ENCODE measurements at places on chromosomes 6 and 20.

DNA sequence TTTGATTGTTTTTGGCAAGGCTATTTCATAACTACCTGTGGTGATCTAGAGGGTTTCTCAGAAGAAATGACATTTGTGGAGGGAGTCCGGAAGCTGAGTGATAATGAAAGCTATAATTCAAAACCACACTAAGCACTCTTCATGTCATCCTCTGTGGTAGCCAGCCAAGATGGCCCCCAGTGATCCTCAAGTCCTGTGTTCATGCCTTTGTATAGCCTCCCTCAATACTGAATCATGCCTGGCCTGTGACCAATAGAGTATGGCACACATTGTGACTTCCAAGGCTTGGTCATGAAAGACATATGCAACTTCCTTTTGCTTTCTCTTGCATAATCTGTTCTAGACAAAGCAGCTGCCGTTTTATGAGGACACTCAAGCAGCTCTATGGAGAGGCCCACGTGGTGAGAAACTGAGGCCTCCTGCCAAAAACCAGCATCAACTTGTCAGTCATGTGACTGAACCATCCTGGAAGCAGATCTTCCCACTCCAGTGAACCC lies 12.8 kb upstream of the DNAAF9 start:
- DNase-seq = no peak

DNA sequence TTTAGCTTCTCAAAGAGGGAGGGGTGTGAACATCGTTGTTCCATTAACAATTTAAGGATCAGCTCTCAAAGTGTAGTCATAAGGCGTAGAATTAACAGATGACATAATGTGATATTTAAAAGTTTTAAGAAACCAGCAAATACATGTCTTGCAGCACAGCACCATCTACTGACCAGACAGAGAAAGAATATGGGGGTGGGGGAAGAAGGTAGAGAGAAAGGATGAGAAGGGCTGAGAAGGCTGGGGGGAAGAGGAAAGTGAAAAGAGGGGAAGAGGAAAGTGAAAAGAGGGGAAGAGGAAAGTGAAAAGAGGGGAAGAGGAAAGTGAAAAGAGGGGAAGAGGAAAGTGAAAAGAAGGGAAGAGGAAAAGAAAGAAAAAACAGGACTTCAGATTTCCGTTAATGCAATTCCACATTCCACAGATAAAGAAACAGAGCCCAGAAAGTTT lies 80.9 kb downstream of the HAO1 start:
- DNase-seq = no peak

GRCh38 chr6:151616091-151616513 lies 122.3 kb downstream of the CCDC170 start:
- DNase-seq = no peak

GRCh38 chr20:34571753-34572152 lies 13.2 kb downstream of the MAP1LC3A start:
- DNase-seq = no peak

GRCh38 chr6:16623731-16624130 lies 137.5 kb downstream of the ATXN1 start:
- DNase-seq = no peak

- no peak for DNase-seq
Measured at GRCh38 chr20:48826883-48827771, 672 bp downstream of the PREX1 start.

GRCh38 chr20:39295301-39295700 lies 333.2 kb downstream of the DHX35 start:
- no peak for DNase-seq

Data from epithelial cell of proximal tubule (primary cell).